ENCODE measurements at places on chromosomes 5 and 9.

GRCh38 chr9:37370968-37371563 is 51.4 kb upstream of the GRHPR start:
- DNase-seq = no peak

- no peak for DNase-seq
Measured at GRCh38 chr5:119420169-119420568, 32.1 kb upstream of the HSD17B4 start.

DNA sequence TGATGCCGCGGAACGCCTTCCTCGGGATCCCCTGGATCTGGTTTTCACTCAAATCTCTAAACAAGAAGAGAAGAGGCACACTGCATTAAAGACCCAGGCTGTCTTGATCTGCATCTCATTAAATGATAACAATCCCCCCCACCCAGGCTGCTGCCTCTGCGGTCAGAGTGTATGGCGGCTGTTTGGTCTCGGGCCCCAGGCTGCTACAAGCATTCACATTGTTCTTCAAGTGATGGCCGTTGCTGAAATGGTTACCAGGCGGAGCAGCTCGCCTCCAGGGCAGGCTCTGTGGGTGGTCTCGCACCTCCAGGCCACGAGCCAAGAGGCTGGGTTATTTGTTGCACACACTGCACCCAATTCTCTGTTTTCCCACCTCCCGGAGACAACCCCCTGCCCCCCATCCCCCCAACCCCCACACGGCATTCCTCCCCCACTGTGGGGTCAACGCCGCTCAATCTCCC is 304.1 kb upstream of the PANK3 start:
- DNase-seq = no peak

- no peak for DNase-seq
Measured at GRCh38 chr5:61974680-61975079, 331.3 kb upstream of the KIF2A start.

GRCh38 chr5:68261569-68262065 is 46.1 kb downstream of the PIK3R1 start:
- no peak for DNase-seq

Data from stimulated activated CD4-positive, alpha-beta T cell treated with anti-CD3 and anti-CD28 coated beads, TNF-alpha, amount 100 ng/mL, for 1 hour (primary cell).